NCI-H524 treated with DMSO at 0.1 percent for 48 hours (cell line): ENCODE measurements at places on chromosomes 4 and X.

DNA sequence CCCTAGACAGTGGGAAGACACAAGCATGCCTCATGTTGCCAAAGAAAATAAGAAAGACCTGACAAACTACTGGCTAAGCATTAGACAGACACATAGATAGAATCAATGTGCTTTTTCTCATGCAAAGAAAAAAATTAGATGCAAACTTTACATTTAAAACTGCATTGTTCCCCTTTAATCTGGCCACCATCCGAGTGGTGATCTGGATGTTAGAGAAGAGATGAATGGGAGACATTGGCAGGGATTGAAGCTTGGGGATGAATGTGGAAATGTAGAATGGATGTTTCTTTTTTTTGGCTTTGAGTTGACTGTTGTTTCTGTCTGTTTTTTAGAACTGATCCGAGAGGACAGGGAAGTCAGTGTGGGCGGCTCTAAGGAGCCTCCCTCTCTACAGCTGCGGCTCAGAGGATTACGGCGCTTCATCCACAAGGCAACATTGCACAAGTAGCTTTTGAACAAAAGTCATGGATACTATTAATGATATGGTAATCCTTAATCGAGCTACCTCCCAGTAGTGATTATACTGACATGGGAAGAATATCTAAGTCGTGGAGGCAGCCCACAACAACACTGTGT lies 53.0 kb downstream of the HELT start:
- no peak for DNase-seq

DNA sequence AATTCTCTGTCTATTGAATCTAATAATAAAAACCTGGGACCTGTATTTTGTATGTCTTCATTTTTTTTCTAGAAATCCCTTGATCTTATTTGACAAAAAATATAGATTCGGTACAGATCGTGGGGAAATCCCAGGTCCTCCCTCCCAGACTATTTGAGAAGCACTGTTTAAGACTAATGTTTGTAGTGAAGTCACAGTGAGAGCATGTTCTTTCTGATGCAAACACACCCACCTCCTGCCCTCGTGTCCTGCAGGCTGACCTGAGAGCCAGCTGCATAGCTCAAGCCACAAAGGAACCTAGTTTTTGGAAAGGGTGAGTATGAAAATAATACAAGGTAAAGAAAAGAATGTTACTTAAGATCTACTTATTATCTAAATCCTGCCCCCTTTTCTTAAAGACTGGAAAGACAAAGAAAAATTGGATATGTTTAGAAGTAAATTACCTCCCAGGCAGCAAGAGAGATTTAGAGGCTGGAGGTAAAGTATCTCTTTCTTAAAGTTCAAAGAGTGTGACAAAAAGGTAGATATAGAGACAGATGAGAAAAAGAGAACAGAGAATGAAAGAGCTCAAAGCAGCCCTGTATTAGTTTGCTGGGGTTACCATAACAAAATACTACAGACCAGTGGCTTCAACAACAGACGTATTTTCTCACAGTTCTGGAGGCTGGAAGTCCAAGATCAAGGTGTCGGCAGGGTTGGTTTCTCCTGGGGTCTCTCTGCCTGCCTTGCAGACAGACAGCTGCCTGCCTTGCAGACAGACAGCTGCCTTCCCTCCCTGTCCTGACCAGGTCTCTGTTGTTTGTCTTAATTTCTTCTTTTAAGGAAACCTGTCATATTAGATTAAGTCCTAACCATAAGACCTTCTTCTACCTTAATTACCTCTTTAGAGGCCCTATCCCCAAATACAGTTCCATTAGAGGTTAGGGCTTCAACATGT lies 20.4 kb upstream of the DCTD start:
- DNase-seq, result no peak

- no peak for DNase-seq
Measured at GRCh38 chr4:41257906-41258305, 1.2 kb downstream of the UCHL1 start.

DNA sequence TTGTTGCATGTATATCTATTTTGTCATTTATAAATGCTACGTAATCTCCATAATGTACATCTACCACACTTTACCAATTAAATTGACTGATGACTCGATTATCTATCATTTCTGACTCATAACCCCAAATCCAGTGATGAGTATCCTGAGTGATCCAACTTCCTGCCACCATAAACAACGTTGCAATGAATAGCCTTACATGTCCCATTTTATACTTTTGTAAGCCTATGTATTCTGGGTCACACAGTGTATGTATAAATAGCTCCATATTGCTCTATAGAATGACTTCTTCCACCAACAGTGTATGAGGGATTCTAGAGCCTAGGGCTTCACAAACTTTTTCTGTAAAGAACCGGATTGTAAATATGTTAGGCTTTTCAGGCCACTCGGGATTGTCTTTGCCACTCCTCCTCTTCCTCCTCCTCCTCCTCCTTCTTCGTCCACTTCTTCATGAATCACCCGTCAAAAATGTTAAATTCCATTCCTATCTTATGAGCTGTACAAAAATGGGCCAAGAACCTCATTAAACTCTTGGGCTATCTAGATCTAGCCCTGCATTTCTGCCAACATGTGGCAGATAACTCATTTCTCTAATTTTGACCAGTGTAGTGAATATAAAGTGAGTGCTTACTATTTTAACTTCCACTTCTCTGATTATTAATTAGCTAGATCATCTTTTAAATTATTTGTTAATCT lies 672.2 kb upstream of the AMOT start:
- DNase-seq, result no peak

DNA sequence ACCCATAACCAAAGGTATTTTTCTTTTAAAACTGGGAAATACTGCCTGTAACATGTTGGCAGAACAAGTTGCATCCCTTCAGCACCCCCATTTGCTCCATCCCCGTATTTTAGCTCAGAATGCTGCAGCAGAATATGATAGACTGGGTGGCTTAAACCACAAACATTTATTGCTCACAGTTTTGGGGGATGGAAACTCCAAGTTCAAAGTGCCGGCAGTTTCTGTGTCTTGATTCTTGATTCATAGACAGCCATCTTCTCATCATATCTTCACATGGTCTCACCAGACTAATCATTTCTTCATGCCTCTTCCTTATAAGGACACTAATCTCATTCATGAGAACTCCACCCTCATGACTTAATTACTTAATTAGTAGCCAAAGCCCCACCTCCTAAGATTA lies 10.5 kb upstream of the INPP4B start:
- no peak for DNase-seq

DNA sequence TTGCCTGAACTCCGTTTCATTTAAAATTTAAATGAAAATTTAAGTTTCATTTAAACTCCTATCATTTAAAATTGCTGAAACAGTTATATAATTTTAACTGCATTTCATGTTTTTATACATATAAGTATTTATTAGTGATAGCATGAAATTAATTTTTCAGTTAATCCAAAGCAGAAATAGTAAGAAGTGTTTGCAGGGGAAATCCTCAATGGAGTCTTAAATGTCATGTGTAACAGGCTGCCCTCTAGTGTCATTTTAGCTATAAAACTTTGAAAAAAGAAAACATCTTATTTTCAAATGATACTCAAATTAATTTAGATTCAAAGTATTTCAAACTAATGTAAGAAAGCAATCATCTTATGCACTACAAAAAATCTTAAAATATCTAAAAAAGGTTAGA lies 27.2 kb downstream of the TAPT1 start:
- peak; percentile 4 for DNase-seq

- DNase-seq, result no peak
Measured at GRCh38 chr4:38152305-38152704, 192.1 kb downstream of the PTTG2 start.

GRCh38 chr4:41696131-41696530 lies 52.4 kb downstream of the PHOX2B start:
- no peak for DNase-seq

DNA sequence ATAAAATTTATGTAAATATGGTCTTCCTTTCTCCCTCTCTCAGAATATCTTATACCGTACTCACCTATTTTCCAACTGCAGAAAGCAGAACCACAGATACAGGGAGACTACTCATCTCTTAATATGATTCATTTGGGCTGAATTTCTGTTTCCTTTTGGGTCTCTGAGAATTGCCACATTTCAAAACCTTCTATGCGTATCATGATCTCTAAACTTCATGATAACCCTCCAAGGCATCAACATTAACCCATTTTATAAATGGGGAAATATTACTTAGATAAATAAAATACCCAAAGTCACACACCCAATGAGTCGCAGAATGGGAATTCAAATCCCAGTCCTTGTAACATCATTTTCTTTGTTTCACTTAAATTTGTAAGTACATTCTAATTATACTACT lies 16.6 kb upstream of the PRDM8 start:
- DNase-seq, result no peak

GRCh38 chr4:71648923-71649322 lies 135.0 kb downstream of the GC start:
- DNase-seq, result peak; percentile 5

DNA sequence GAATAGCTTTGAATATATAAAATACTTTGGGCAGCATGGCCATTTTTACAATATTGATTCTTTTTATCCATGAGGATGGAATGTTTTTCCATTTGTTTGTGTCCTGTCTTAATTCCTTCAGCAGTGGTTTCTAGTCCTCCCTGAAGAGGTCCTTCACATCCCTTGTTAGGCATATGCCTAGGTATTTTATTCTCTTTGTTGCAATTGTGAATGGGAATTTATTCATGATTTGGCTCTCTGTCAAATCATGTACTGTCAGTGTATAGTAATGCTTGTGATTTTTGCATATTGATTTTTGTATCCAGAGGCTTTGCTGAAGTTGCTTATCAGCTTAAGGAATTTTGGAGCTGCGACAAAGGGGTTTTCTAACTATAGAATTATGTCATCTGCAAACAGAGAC lies 18.5 kb downstream of the UGT2B15 start:
- no peak for DNase-seq

DNA sequence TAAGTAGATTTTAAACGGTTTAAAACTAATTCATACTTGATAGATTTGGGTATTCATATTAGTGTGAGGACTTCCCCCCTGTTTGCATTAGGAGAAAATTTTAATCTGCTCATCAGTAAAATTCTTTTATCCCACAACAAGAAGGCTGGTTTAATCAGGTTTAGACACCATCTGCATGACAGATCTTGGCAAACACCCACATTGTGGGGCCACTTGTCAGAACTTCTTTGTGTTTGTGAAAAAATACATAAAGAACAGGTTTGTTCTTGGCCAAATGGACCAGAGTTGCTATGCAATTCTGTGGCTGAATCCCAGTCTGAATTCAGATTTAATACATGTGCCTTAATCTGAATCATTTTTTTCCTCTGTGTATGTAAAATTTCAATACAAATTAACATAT lies 121.1 kb downstream of the REPS2 start:
- no peak for DNase-seq

- DNase-seq, result no peak
Measured at GRCh38 chr4:158769175-158769921, 522 bp downstream of the FNIP2 start.

DNA sequence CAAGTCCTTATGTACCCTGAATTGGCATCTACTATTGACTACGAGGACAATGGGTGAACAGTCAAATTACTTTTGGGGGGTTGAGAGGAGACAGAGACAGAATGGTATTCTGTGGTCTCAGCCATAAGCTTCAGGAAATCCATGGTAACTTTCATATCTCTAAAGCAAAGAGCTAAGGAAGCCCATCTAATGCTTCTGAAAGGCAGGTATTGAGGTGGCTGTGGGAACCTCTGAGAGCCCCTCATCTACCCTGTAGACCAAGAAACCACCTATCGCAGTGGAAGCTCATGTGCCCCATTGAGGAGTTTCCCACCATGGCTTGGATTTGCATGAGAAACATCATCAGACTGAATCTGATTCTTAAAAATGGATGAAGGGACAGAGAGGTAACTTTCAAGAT lies 23.1 kb upstream of the BMP2K start:
- no peak for DNase-seq

GRCh38 chr4:62004881-62005280 lies 804.8 kb downstream of the ADGRL3 start:
- no peak for DNase-seq

GRCh38 chr4:168584321-168584771 lies 87.5 kb downstream of the PALLD start:
- DNase-seq, result no peak

- no peak for DNase-seq
Measured at GRCh38 chr4:19309378-19309777, 942.3 kb upstream of the SLIT2 start.

DNA sequence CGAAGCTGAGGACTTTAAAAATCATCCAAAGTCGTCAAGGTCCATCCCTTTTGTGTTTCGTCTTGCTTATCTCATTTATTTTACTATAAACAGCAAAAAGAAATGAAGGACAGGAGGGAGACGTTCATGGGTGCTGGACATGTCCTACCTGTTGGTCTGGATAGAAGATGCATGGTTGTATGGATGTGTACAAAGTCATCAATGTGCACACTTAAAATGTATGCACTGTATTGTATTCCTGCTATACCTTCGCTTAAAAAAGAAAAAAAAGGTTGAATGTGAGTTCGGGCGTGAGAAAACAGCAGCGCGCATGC lies 313 bp upstream of the BLOC1S4 start:
- no peak for DNase-seq

- no peak for DNase-seq
Measured at GRCh38 chr4:38759113-38759789, 23.5 kb downstream of the TLR10 start.

GRCh38 chrX:111100191-111100590 lies 4.2 kb downstream of the PAK3 start:
- DNase-seq, result no peak

DNA sequence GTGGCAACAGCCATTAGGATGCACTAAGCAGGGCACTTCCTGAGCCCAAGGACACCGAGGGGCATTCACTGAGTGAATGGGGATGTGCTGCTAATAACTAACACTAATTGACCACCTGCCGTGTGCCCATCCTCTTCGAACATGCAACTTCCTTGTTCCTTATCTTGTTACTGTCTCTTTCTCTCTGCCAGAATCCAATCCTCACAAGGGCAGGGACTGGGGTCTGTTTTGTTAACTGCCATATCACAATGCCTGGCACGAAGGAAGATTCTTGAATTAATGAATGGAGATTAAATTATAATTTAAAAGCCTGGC lies 1.3 kb downstream of the ERAS start:
- DNase-seq, result no peak

- peak; percentile 34 for DNase-seq
Measured at GRCh38 chrX:153853180-153853901, 23.0 kb upstream of the PDZD4 start.

GRCh38 chr4:112199041-112199440 lies 32.5 kb upstream of the AP1AR start:
- no peak for DNase-seq

- DNase-seq, result no peak
Measured at GRCh38 chr4:167842487-167842886, 249.8 kb upstream of the ANXA10 start.

DNA sequence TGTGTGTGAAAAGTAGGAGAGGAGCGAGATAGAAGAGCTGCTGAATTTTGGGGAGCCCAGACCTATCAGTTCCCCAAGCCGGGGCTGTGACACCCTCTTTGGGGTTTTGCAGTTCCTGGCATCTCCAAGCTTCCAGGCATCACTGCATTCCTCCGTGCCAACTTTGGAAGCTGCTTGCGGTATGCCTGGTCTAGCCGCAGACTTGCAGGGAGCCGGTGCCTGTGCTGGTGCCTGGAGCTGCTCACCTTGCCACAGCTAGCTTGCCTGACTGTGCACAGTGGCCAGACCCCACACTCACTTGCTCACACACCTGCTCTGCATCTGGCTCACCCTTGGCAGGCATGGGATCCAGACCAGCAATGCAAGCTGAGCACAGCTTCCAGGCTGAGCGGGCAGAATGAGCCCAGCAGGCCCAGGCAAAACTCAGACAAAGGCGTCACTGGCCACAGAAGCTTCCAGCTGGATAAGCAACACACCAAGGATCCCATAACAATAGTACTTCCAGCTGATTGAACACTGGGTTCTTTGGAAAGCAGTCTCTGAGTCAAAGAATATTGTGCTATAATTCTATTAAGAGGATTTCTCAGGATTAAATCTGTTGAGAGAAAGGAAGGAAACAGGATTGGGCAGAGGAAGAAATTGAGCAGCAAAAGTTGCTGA lies 390.9 kb downstream of the TEX13C start:
- no peak for DNase-seq
